Activated CD4-positive, alpha-beta T cell treated with anti-CD3 and anti-CD28 coated beads, Interleukin-2, amount 10 ng/mL, durations not matched to agents 7 days and 5 days (primary cell): ENCODE measurements at places on chromosomes 2 and 18. TPM values are rescaled to one million over a fixed set of nuclear protein-coding genes. Genes with fewer than 3 reads are reported as not detected.

The EGR4 gene
- total RNA-seq, result not detected

DNA sequence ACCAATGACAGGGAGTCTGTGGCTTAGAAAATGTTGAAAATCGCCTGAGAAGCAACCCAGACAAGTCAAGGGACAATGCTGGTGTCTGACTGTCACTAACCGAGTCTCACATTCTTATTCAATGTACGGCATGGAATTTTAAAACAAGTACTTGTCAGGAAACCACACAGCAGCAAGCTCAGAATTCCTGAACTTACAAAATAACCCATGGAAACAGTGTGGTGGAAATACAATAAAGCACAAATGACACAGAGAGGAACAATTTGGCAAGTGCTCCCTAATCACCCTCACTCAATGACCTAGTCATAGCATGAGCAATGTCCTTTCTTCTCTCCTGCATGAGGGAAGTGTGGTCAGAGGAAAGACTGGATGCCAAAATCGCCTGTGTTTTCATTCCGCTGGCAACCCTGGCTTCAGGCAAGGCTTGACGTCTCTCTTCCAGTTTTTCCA, 154.0 kb downstream of the SATB2 start:
- no peak overlapping the region for H3K27ac ChIP-seq
- no peak overlapping the region for H3K4me3 ChIP-seq
- no peaks in the 10 kb centered on the region for H3K4me1 ChIP-seq

- peaks cover 5% of the 10 kb centered on the region for H3K27me3 ChIP-seq
- no peaks in the 10 kb centered on the region for H3K36me3 ChIP-seq
- no peak overlapping the region for H3K4me3 ChIP-seq
- no peak overlapping the region for H3K27ac ChIP-seq
Measured at GRCh38 chr2:18518116-18519111, 42.0 kb downstream of the RDH14 start.

GRCh38 chr2:11539317-11540147, 5.7 kb downstream of the GREB1 start:
- H3K27ac ChIP-seq, result no peak overlapping the region
- H3K36me3 ChIP-seq, result no peaks in the 10 kb centered on the region
- H3K4me3 ChIP-seq, result no peak overlapping the region
- H3K4me1 ChIP-seq, result no peaks in the 10 kb centered on the region

GRCh38 chr2:1817256-1818051, 73.1 kb upstream of the PXDN start:
- H3K4me1 ChIP-seq, result no peaks in the 10 kb centered on the region
- H3K4me3 ChIP-seq, result no peak overlapping the region
- H3K27me3 ChIP-seq, result no peaks in the 10 kb centered on the region
- no peaks in the 10 kb centered on the region for H3K36me3 ChIP-seq

DNA sequence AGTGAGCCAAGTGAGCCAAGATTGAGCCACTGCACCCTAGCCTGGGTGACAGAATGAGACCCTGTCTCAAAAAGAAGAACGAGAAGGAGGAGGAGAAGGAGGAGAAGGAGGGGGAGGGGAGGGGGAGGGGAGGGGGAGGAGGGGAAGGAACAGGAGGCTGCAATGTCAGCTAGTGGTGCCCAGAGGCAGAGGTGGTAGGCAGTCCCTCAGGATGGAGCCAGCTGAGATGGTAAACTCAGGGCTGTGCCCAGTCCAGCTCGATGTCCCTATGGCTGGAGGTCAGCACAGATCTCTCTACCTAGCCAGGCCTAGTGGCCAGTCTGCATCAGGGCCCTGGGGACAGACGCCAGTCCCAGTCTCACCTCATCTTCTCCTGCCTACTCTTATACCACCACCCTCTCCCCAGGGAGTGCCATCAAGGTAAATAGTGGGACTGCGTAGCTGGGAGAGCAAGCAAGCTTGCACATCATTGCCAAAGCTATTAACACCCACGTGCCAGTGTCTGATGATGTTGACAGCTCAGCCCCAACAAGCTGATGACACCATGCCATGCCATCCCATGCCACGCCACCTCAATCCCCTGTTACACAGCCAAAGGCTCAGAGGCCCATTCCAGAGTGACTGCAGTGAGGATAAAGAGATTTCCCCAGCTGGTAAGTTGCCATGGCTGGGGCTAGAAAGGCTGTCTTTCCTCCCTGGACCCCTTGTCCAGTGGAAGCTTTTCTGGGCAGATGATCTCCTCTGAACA, 7.6 kb upstream of the PLB1 start:
- peaks cover 2% of the 10 kb centered on the region for H3K27me3 ChIP-seq
- no peaks in the 10 kb centered on the region for H3K4me1 ChIP-seq
- no peak for DNase-seq
- no peak overlapping the region for H3K27ac ChIP-seq

The CFC1 gene
- not detected for total RNA-seq

The ABCB11 gene
- not detected for total RNA-seq

DNA sequence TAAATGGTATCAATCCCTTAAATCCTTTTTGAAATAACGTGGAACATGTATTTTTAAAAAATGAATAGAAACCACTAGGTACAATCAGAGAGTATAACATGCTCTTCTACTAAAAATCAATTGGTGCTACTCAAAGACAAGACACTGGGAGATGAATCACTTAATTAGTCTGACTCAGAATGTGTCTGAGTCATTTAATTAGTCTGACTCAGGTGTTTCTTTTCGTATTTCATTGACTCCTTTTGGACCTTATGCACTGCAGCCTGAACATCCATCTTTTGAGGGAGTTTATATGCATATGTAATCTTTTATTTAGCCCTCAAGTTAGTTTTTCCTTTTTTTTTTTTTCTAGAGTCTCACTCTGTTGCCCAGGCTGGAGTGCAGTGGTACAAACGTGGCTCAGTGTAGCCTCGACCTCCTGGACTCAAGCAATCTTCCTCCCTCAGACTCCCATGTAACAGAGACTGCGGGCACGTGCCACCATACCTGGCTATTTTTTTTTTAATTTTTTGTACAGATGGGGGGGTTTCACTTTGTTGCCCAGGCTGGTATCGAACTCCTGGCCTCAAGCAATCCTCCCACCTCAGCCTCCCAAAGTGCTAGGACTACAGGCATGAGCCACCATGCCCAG, 26.5 kb downstream of the PPP4R3B start:
- peaks cover 34% of the 10 kb centered on the region for H3K36me3 ChIP-seq
- H3K27ac ChIP-seq, result no peak overlapping the region
- H3K27me3 ChIP-seq, result no peaks in the 10 kb centered on the region
- peaks cover 26% of the 10 kb centered on the region for H3K4me1 ChIP-seq
- H3K4me3 ChIP-seq, result no peak overlapping the region
- DNase-seq, result no peak

The LHCGR gene
- total RNA-seq, result not detected

DNA sequence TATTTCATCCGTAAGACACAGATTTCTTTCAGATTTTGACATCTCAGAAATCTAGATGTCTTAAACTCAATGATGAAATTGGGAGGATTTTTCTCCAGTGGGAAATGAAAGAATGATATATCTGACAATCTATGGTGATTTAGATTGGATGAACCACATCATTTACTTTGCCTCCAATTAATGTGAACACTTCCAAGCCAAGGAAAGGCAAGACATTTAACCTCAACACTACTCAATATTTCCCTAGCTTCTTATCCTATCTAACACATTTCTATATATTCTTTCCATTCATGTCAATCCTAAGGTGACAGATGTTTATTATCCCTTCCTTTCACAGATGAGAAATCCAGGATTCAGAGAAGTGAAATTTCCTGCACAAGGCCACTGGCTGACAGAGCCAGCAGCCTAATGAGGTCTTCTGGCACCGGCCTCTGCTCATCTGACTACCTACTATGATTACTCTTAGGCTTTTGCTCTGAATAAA, 327.6 kb downstream of the IRS1 start:
- no peaks in the 10 kb centered on the region for H3K27me3 ChIP-seq
- DNase-seq, result no peak
- H3K4me3 ChIP-seq, result no peak overlapping the region

DNA sequence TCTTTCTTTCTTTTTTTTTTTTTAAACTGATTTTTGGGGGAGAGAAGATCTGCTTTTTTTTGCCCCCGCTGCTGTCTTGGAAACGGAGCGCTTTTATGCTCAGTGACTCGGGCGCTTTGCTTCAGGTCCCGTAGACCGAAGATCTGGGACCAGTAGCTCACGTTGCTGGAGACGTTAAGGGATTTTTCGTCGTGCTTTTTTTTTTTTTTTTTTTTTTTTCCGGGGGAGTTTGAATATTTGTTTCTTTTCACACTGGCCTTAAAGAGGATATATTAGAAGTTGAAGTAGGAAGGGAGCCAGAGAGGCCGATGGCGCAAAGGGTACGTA, 587 bp downstream of the MEIS1 start:
- no peak overlapping the region for H3K27ac ChIP-seq
- H3K4me1 ChIP-seq, result peaks cover 21% of the 10 kb centered on the region
- no peaks in the 10 kb centered on the region for H3K36me3 ChIP-seq
- peaks cover 88% of the 10 kb centered on the region for H3K27me3 ChIP-seq
- DNase-seq, result no peak
- peak overlapping the region; percentile 71 for H3K4me3 ChIP-seq

- H3K4me3 ChIP-seq, result no peak overlapping the region
- H3K36me3 ChIP-seq, result no peaks in the 10 kb centered on the region
- no peaks in the 10 kb centered on the region for H3K27me3 ChIP-seq
- no peak for DNase-seq
Measured at GRCh38 chr2:237541243-237541642, 25.1 kb upstream of the PRLH start.

The CNDP1 gene
- not detected for total RNA-seq

DNA sequence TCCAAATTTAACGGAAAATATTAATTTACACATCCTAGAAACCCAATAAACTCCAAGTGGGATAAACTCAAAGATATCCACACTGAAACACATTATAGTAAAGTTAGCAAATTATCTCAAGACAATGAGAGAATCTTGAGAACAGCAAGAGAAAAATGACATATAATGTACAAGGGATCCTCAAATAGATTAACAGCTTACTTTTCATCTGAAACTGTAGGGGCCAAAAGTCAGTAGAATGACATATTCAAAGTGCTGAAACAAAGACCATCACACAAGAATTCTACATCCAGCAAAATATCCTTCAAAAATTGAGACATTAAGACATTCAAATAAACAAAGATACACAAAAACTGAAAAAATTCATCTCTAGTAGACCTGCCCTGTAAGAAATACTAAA, 18.7 kb upstream of the METTL21A start:
- no peaks in the 10 kb centered on the region for H3K36me3 ChIP-seq
- no peak for DNase-seq
- H3K4me3 ChIP-seq, result no peak overlapping the region
- no peak overlapping the region for H3K27ac ChIP-seq

The GPR75 gene
- total RNA-seq, result 1.9 TPM

DNA sequence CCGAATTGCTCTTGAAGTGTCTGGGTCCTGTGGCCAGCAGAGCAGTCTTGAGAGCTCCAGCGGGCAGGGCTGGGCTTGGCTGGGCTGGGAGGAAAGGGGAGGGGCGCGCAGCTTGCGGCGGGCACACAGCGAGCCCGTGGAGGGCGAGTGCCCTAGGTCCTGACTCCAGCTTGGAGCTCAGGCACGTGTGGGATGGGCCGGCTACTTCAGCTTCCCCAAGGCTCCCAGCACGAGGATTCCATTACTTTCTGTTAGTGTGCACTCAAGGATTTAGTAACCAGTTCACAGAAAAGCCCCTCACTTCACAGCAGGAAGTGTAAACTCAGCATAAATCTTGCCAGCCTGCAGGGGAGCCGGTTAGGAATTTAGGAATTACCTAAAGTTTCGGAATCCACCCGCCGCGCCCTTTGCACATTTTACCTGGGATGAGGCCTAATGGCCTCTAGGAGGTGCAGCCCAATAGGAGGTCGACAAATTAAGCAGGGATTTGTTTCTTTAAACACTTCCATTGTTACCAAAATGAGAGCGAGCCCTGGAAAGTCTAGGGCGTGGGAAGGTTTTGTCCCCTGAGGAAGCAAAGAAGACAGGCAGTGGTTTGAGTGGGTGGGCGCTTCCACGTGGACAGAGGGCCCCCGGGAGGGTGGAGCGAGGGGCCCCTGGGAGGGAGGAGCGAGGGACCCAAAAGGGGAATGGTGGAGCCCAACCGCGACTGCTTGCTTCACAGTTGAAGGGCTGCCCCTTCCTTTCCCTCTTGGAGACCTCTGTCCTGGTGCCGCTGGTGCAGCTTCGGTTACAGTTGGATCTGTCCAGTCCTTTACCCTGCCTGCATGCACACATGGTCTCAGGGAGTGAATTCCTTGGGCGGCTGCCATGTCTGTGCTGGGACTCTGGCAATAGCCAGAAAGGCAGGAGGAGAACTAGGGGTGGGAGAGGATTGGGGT, 93.3 kb downstream of the CTAGE1 start:
- H3K36me3 ChIP-seq, result no peaks in the 10 kb centered on the region
- H3K27me3 ChIP-seq, result no peaks in the 10 kb centered on the region
- H3K4me3 ChIP-seq, result no peak overlapping the region
- H3K27ac ChIP-seq, result no peak overlapping the region

DNA sequence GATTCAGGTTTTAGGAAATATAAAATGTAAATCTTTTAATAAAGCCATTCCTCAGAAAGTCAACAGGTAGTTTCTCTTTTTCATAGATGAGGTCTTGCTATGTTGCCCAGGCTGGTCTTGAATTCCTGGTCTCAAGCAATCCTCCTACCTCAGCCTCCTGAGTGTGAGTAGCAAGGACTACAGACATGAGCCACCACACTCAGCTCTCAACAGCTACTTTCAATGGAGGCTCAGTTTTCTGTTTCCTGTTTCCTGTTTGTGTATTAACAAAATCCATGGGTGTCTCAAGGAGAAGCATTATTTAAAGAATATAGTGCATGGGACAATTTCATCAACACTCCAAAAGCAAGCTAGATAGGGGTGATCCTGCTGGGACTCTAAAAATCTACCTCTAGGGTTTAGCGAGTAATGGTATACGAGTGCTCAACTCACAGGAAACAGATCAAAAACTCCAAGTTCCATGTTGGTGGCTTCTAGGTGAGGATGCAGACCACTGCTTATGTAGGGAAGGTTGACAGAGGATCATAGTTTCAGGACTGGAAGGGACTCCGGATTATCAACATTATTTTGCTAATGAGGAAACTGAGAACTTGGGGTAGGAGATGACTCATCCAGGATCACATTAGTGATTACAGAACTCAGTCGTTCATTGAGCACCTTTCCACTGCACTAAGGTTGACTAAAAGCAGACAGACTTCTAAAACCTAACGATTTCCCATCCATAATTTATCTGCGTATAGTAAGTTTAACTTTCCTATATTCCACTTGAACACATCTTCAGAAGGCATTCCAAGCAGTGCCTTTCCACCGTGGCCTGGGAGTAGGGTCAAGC, 61.7 kb upstream of the WIPF1 start:
- H3K36me3 ChIP-seq, result peaks cover 34% of the 10 kb centered on the region
- DNase-seq, result no peak
- peak overlapping the region; percentile 37 for H3K27ac ChIP-seq
- H3K27me3 ChIP-seq, result no peaks in the 10 kb centered on the region
- peaks cover 19% of the 10 kb centered on the region for H3K4me1 ChIP-seq
- H3K4me3 ChIP-seq, result no peak overlapping the region

The ACKR3 gene
- 6.4 TPM for total RNA-seq

GRCh38 chr2:108853421-108853820, 66.8 kb downstream of the CCDC138 start:
- peaks cover 18% of the 10 kb centered on the region for H3K36me3 ChIP-seq
- no peak overlapping the region for H3K27ac ChIP-seq

The ID2 gene
- 134 TPM for total RNA-seq

The STARD6 gene
- total RNA-seq, result not detected
